Ascending aorta (tissue), 2 donors: ENCODE measurements at places on chromosomes 4 and X. TPM values are rescaled to one million over a fixed set of nuclear protein-coding genes. Genes with fewer than 3 reads are reported as not detected.

Gene MAGEB10
- total RNA-seq = not detected

DNA sequence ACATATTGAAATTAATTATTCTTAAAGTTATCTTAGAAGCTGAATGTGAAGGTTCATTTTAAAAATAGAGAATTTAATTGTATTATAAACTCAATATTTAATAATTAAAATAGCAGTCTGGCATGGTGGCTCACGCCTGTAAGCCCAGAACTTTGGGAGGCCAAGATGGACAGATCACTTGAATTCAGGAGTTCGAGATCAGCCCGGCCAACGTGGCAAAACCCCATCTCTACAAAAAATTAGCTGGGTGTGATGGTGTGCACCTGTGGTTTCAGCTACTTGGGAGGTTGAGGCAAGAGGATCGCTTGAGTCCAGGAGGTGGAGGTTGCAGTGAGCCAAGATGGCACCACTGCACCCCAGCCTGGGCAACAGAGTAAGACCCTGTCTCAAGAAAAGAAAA is 659.9 kb upstream of the AGA start:
- no peaks in the 10 kb centered on the region for H3K4me1 ChIP-seq
- H3K4me3 ChIP-seq = no peak overlapping the region
- no peaks in the 10 kb centered on the region for H3K36me3 ChIP-seq
- H3K27me3 ChIP-seq = no peaks in the 10 kb centered on the region

Gene ARX
- not detected for total RNA-seq

DNA sequence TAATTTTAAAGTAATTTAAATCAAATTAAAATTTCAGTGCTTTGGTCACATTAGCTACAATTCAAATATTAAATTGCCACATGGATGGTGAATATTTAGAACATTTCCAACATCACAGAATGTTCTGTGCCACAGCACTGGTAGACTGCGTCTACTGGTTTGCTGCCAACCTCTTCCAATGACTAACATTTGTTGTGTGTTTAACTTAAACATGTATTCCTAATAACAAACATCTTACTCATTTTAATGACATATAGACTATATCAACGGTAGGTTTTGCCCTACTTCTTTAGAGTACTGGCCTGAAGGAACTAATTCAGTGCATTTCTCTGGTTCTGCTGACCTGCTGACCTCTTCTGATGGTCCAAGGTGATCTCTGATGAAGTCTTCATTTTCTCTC is 157.6 kb downstream of the DCK start:
- no peaks in the 10 kb centered on the region for H3K4me1 ChIP-seq
- no peak for DNase-seq
- no peak overlapping the region for H3K4me3 ChIP-seq
- no peak overlapping the region for H3K27ac ChIP-seq

DNA sequence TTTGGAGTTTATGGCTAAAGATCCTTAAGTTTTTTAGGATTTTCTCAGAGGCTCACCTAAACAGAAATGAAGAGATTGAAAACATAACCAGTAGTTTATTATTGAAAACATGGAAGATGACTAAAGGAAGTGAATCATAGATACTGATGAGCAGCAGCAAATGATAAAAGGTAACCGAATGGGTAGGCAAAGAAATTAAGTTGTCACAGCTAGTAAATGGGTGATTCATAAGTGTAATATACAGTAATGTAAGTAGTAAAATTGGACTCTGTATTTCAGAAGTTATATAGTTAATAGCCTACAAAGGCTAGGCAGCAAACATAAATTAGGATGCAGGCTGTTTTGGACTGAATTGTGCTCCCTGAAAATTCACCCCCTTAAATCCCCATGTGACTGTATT is 59.0 kb upstream of the ADGRA3 start:
- H3K36me3 ChIP-seq = no peaks in the 10 kb centered on the region
- DNase-seq = no peak
- H3K27me3 ChIP-seq = no peaks in the 10 kb centered on the region
- no peaks in the 10 kb centered on the region for H3K4me1 ChIP-seq

DNA sequence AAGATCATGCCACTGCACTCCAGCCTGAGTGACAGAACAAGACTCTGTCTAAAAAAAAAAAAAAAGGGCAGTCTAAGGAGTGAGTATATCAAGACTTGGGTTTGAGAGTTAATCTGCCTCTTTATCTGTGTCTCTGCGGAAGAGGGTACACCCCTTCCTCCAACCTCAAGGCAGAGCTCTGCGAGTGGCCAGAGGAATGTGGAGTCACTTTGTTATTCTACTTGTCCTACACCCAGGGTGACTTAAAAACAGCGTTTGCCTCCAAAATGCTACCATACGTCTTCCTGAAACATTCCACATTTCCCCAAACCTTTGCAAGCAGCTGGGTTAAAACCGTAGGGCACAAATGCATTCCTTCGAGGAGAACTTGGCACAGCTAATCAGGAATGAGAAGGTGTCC is 199.9 kb downstream of the SHOX start:
- DNase-seq = no peak
- no peak overlapping the region for H3K4me3 ChIP-seq
- H3K27me3 ChIP-seq = no peaks in the 10 kb centered on the region
- no peaks in the 10 kb centered on the region for H3K36me3 ChIP-seq
- H3K4me1 ChIP-seq = no peaks in the 10 kb centered on the region

Gene PDGFRA
- 58.3 TPM for total RNA-seq

- H3K4me3 ChIP-seq = no peak overlapping the region
- no peaks in the 10 kb centered on the region for H3K36me3 ChIP-seq
- no peaks in the 10 kb centered on the region for H3K4me1 ChIP-seq
- no peaks in the 10 kb centered on the region for H3K27me3 ChIP-seq
- no peak for DNase-seq
These were observed 23.5 kb downstream of the KLHL8 start for GRCh38 chr4:87196927-87197326.

DNA sequence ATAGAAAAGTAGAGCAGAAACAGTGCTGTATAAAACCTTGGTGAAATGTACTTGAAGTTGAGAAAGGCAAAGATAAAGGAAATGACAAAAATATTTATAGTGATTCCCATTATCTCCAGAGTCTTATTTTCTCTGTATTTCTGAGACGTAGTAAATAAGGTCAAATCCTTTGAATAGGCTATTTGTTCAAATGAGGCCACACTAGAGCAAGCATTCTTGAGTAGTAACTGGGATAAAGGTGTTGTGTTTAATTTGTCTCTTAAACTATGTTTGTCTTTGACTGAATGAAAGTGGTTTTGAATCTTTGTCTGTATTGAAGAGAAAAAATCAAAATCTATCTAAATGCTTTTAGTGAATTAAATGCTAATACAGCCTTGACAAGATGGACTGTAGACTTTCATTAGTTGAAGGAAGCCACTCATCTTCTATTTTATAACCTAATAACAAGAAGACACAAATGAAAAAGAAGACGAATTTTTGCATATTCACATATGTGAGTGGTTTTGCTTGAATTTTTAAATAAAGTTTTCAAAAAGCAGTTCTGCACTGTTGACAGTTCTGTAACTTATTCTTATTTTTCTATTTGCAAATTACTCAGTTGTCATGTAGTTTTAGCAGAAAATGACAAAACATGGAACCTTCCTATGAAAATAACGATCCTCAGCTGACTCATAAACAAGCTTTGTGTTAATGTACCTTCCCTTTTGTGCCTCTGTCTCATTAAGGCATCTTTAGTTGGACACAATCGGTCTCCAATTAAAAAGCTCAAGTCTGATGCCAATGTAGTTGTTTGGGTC is 94.8 kb upstream of the PCDH18 start:
- no peaks in the 10 kb centered on the region for H3K4me1 ChIP-seq
- no peaks in the 10 kb centered on the region for H3K27me3 ChIP-seq

- no peaks in the 10 kb centered on the region for H3K27me3 ChIP-seq
- H3K4me1 ChIP-seq = no peaks in the 10 kb centered on the region
- no peaks in the 10 kb centered on the region for H3K36me3 ChIP-seq
- no peak overlapping the region for H3K4me3 ChIP-seq
- H3K27ac ChIP-seq = no peak overlapping the region
These were observed 38.1 kb upstream of the ZNF827 start for GRCh38 chr4:145976680-145977079.

Gene GCNA
- total RNA-seq = 0.96 TPM

Gene ERAS
- not detected for total RNA-seq

Gene JCHAIN
- total RNA-seq = 4.0 TPM

GRCh38 chr4:143700046-143700415 is 444 bp downstream of the FREM3 start:
- no peak overlapping the region for H3K27ac ChIP-seq
- no peaks in the 10 kb centered on the region for H3K36me3 ChIP-seq
- peaks cover 4% of the 10 kb centered on the region for H3K4me1 ChIP-seq
- H3K4me3 ChIP-seq = peak overlapping the region; percentile 36

Gene NLRP2B
- not detected for total RNA-seq

Gene EMCN
- total RNA-seq = 24.6 TPM

Gene LRAT
- total RNA-seq = not detected

- no peak for DNase-seq
- no peaks in the 10 kb centered on the region for H3K4me1 ChIP-seq
- H3K36me3 ChIP-seq = no peaks in the 10 kb centered on the region
These were observed 50.5 kb downstream of the OCRL start for GRCh38 chrX:129590596-129590995.

DNA sequence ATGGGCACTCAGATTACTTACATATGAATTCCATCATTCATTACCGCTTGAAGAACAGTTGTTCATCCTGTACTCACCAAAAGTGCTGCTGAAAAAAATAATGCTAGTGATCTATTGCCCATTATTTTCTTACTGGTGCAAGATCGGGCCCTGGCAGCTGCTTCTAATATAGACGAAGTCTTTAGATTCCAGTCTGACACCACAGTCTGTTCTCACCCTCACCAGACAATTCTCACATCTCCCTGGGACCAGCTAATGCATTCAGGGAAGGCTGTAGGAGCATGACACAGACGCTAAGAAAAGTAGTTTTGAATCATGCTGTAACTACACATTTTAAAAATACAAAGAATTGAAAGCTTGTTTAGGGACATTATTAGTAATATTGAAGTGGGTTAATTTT is 13.8 kb downstream of the GEMIN8 start:
- DNase-seq = no peak
- no peaks in the 10 kb centered on the region for H3K4me1 ChIP-seq
- H3K27ac ChIP-seq = peak overlapping the region; percentile 9
- no peak overlapping the region for H3K4me3 ChIP-seq

Gene UGT2B15
- 0.21 TPM for total RNA-seq

Gene SLC9A7
- 5.5 TPM for total RNA-seq

Gene KIAA1210
- under 0.01 TPM for total RNA-seq

GRCh38 chrX:111411983-111412382 is at the start of gene DCX:
Gene DCX, minus strand, starts transcription at chrX:111412192. Its CDS starts 1,794 bp downstream, at chrX:111410398.
- H3K27me3 ChIP-seq = no peaks in the 10 kb centered on the region
- H3K36me3 ChIP-seq = no peaks in the 10 kb centered on the region

GRCh38 chrX:114472788-114473187 is 111.1 kb upstream of the HTR2C start:
- H3K36me3 ChIP-seq = no peaks in the 10 kb centered on the region
- H3K4me3 ChIP-seq = no peak overlapping the region
- no peaks in the 10 kb centered on the region for H3K27me3 ChIP-seq
- no peaks in the 10 kb centered on the region for H3K4me1 ChIP-seq

DNA sequence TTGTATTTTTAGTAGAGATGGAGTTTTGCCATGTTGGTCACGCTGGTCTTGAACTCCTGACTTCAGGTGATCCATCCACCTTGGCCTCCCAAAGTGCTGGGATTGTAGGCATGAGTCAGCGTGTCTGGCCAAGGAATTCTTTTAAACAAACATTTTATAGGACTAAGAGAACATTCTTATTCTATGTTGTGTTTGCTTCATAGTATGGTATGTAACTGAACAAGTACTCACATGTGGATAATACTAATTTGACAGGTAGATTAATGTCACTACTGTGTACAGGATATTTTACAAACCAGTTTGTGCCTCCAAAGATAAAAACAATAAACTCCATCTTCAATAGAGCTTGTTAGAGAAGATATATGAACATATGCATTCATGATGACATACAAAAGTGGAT is 1353.4 kb downstream of the PCDH7 start:
- no peak overlapping the region for H3K4me3 ChIP-seq
- H3K4me1 ChIP-seq = no peaks in the 10 kb centered on the region
- H3K27me3 ChIP-seq = no peaks in the 10 kb centered on the region
- no peak overlapping the region for H3K27ac ChIP-seq
